ENCODE measurements at places on chromosomes 5 and 9.

GRCh38 chr9:13047827-13048587 lies 231.5 kb downstream of the MPDZ start:
- no peak for DNase-seq

GRCh38 chr5:145350513-145350912 lies 484.6 kb downstream of the PRELID2 start:
- no peak for DNase-seq

- no peak for DNase-seq
Measured at GRCh38 chr5:155732587-155733376, 594.2 kb upstream of the SGCD start.

DNA sequence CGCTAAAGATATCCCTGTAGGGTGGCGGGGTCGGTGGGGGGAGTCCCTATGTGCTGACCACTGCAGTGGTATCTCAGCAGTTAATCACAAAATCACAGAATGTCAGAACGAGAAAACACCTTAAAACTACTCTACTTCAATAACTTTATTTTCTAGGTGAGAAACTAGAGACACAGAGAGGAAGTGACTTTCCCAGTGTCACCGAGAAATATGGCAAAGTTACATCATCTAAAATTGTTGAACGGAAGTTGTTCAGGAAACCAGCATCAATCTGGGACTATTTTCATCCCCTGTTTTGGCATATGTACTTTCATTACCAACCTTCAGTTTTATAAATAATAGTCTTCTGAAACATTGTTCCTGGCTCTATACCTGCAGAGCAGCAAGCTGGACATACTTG lies 384.0 kb downstream of the SPOCK1 start:
- no peak for DNase-seq

GRCh38 chr9:4517274-4517673 lies 27.0 kb downstream of the SLC1A1 start:
- DNase-seq = no peak

DNA sequence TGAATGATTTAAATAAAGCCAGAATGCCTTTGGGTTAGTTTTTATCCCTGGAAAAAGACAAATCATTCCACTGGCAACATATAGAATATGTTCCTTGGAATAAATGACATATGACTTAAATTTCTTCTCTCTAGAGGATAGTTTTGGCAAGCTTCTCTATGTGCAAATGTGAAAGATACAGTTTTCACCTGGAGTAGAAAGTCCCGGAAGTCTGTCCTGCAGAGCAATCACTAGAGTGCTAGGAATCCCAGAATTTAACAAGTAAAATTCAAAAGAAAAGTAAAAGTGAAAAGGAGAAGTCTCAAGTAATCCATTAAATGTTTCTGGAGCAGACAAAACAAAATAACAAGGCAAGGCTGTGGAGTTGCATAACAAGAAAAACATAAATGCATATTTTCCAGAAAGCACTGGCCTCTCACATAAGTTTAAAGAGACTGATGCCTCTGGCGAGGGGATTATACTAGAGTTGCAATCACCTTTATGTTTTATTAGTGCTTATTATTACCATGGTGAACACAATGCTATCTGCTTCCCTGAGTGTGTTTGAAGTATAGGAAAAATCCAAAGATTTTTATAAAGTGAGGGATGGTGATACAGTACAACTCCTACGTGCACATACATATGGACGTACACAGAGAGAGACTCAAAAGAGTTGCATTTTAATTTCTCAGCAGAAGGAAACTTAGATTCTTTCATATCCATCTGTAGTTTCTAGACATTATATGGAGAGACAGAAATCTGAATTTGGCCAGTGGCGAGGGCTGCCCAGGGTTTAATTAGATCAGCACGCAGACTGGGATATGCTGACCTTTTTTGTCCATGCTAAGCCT lies 188.3 kb upstream of the ANKRD55 start:
- DNase-seq = no peak

GRCh38 chr9:111400564-111400898 lies 70.5 kb upstream of the OR2K2 start:
- no peak for DNase-seq

GRCh38 chr5:161442471-161442870 lies 104.1 kb downstream of the GABRB2 start:
- DNase-seq = no peak

GRCh38 chr5:133881576-133882388 lies 86.6 kb downstream of the C5orf15 start:
- no peak for DNase-seq

DNA sequence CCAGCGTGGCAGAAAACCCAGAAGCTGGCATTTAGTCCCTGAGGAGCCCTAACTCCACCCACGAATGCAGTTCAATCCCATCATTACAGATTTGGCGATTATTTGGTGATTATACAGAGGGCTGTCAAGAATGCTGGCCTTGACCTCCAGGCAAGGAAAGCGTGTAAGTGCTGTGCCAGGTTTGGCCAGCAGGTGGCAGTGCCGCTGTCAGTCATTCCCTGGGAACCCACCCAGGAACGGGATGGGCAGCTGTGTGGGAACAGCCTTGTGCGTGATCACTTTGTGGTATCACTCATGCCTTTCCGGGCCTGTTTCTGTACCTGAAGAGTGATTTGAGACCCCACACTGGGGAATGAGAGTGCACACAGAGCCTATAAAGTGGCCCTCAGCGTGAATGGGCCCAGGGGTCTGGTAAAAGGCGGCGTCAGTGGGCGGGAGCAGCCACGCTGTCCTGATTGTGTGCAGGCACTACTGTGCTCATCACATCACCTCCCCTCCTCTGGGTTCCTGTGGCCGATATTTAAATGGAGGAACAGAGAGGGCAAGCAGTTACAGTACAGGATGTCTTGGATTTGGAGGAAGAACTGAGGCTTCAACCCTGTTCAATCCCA lies 215.6 kb downstream of the ROR2 start:
- DNase-seq = peak; percentile 49

DNA sequence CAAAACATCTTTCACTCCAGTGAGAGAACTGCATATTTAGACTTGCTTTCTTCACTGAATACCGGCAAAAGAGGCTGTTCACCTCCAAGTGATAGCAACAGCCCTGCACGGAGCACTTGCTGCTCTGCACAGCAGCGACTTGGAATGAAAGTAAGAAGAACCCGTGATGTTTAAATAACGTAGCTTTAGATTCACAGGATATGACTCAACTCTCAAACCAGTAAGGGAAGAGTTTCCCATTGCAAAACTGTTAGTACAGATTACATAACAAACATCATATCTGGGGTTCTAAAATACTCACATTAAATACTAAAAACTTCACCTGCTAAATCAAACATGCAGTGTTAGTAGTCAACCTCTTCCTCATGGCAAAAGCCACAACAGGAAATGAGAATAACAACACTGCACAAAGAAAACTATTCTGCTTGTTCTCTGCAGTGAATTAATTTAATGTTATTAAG lies 203.4 kb downstream of the MCTP1 start:
- DNase-seq = peak; percentile 27

GRCh38 chr5:129172580-129172979 lies 78.0 kb downstream of the ISOC1 start:
- no peak for DNase-seq

DNA sequence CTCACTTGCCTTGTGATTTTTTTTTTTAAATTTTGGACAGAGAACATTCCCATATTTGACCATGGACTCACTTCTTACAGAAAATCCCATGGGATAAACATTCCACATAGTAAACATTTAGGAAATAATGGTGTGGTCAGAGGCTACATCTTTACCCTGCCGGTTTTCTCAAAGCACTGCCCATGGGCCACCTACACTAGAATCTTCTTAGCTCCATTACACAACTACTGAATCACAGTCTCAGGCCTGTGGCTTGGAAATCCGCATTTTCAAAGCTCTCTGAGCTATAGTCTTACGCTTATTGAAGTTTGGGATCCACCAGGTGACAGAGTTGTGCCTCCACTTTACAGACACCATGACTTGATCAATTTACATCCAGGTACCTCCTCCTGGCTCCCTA lies 39.4 kb downstream of the ALG2 start:
- DNase-seq = no peak

DNA sequence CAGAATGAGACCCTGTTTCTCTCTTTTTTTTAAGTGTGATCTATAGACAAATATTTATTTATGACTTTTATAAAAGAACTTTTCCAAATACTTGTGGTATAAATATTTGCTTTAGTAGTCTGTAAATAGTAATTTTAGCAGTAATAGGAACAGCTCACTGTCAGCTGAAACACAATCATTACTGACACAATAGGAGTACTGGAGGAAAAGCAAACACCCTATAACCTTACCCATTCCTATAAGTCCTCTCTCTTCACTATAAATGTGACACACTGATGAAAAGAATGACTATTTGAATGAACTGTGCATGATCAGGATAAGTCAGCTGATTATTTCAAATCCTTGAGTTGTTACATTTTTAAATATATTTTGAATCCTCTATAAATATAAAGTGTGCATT lies 72.4 kb downstream of the CDH12 start:
- DNase-seq = no peak

GRCh38 chr5:54257366-54258118 lies 52.8 kb downstream of the ARL15 start:
- no peak for DNase-seq

DNA sequence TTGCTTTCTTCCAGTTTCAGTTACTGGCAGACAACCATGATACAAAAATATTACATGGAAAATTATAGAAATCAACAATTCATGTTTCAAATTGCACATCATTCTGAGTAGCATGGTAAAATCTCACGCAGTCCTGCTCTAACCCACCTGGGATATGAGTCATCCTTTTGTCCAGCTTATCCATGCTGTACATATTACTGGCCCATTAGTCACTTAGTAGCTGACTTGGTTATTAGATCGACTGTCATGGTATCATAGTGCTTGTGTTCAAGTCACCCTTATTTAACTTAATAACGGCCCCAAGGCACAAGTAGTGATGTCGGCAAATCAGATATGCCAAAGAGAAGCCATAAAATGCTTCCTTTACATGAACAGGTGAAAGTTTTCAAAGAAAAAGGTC lies 41.2 kb downstream of the NADK2 start:
- DNase-seq = no peak

GRCh38 chr5:123545506-123545905 lies 33.5 kb downstream of the CSNK1G3 start:
- peak; percentile 27 for DNase-seq

All from CD4-positive, alpha-beta T cell treated with Interleukin-4 for 4 hours (primary cell).